ENCODE measurements at places on chromosomes 7 and 10.

GRCh38 chr10:91613411-91614187, 19.3 kb downstream of the PPP1R3C start:
- no peak for DNase-seq

- DNase-seq, result no peak
These were observed 230.4 kb downstream of the TMEM178B start for GRCh38 chr7:141304291-141304690.

GRCh38 chr10:5106553-5106952, 12.3 kb downstream of the AKR1C3 start:
- no peak for DNase-seq

GRCh38 chr10:62590306-62590705, 214.2 kb upstream of the ADO start:
- DNase-seq, result no peak

DNA sequence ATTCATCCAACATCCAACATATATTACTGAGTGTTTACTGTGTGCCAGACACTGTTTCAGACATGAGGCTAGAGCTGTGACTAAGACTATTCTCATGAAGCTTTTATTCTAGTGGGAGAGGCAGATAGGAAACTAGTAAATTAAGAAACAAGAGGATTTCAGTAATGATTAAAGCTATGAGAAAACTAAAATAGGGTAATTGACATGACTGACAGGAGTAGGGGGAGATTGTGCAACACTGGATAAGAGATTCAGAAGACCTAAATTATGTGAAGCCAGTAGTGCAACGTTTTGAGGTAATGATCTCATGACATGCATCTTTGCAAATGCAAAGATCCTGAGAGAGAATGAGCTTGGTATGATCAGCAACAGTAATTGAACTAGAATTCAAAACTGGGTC, 48.6 kb upstream of the MKLN1 start:
- no peak for DNase-seq

GRCh38 chr10:65341323-65341925, 1584.4 kb upstream of the LRRTM3 start:
- no peak for DNase-seq

- DNase-seq, result no peak
These were observed 314.2 kb downstream of the ADRA2A start for GRCh38 chr10:111390813-111391563.

GRCh38 chr7:46160861-46161260, 239.8 kb upstream of the IGFBP3 start:
- no peak for DNase-seq

GRCh38 chr7:2288503-2288902, 25.7 kb downstream of the SNX8 start:
- no peak for DNase-seq

- DNase-seq, result no peak
These were observed 21.1 kb downstream of the UNC5B start for GRCh38 chr10:71233482-71233892.

DNA sequence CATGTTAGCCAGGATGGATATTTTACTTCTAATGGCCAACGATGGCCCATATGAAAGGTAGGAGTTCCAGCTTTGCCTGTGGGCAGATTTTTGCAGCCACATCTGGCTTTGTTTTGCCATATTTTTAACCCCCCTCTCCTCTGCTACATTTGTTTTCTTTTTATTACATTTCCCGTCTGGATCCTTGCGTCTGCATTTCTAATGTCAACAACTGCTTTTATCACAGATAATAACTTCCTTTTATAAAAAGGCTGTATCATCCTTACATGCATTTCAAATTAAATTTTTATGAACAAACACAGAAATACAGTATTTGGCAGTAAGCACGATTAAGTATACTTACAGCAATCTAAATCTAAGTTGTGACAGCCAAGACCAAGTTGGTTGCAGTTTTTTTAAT, 156.0 kb downstream of the BAMBI start:
- no peak for DNase-seq

- no peak for DNase-seq
These were observed 18.4 kb downstream of the SPOCK2 start for GRCh38 chr10:72069751-72070526.

- no peak for DNase-seq
These were observed 14.8 kb downstream of the OGDH start for GRCh38 chr7:44621034-44621749.

DNA sequence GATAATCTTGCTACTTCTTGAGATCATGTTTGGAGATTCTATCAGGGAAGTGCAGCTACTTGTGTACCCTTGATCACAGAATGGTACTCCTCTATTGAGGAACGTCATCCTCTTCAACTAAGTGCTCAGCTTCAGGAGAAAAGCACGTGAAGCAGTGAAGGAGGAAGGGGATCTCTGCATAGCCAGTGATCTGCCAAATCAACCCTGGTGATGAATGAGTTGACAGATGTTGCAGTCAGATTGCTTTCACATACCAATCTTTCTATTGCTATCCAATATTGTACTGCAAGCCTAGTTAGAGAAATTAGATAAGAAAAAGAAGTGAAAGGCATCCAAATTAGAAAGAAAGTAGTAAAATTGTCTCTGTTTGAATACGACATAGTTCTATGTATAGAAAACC, 309.4 kb downstream of the TWIST1 start:
- no peak for DNase-seq

DNA sequence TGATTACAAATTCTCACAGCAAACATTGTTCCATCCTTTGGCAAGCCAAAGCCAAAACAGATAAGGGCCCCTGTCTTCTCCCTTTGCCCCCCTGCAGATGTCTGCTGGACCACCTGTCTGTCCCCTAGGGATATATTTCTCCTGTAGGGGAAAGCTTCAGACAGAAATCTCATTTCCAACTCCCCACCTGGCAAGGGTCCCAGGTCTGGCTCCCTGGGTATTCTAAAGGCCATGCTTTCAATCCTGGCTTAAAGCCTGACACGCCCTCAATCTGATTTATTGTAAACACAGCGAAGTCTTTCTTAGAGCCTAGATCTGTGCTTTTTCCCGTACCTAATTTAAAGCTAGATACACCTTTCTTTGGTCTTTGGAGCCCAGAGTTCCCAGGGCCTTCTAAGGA, 66.1 kb downstream of the KCNMA1 start:
- no peak for DNase-seq

DNA sequence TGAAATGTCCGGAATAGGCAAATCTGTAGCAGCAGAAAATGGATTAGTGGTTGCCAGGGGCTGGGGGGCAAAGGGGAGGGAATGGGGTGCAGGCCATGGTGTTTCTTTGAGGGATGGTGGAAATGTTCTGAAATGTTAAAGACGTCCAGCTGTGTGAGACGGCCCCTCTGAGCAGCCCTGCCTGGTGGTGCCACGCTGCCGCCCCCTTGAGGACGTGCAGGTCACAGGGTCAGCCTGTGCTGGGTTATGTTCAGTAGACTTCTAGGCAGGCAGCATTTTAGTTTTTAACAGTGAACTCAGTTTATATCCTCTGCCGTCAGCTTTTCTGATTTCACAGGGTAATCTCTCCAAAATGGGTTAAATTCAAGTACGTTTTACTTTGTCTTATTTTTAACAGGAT, 9.4 kb downstream of the NUB1 start:
- peak; percentile 44 for DNase-seq

- no peak for DNase-seq
These were observed 97.3 kb downstream of the DNAH11 start for GRCh38 chr7:21640105-21640504.

DNA sequence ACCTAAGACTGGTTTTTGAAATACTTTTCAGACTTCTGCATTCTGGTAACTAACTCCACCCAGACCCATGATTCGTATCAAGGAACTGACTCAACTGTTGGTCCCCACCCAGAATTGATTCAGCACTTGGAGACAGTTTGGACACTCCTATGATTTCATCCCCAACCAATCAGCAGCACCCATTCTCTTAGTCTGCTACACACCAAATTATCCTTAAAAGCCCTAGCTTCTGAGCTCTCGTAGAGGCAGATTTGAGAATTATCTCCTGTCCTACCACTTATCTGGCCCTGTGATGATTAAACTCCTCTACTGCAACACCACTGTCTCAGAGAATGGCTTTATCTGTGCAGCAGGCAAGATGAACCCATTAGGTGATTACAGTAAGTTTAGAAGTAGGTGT, 7.7 kb upstream of the GSTO1 start:
- DNase-seq, result no peak

DNA sequence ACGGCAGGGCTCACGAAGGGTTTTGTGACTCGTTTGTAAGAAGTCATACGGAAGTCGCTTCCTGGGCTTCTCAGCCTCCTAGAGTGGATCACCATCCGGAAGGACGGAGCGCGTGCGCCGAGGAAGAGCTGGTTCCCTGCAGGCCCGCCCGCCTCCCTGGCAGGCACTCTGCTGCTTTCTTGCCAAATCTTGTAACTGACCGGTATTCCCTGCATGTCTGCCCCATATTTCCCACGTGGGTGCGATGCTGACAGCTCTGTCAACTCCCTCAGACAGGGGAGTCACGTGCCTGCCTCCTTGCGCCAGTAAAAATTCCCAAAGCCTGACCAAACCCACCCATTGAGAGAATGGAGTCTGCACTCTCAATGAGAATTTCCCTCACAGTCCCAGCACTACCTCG, 12.7 kb downstream of the SHH start:
- no peak for DNase-seq

- no peak for DNase-seq
These were observed 13.5 kb downstream of the ATP5MK start for GRCh38 chr10:103382769-103383168.

DNA sequence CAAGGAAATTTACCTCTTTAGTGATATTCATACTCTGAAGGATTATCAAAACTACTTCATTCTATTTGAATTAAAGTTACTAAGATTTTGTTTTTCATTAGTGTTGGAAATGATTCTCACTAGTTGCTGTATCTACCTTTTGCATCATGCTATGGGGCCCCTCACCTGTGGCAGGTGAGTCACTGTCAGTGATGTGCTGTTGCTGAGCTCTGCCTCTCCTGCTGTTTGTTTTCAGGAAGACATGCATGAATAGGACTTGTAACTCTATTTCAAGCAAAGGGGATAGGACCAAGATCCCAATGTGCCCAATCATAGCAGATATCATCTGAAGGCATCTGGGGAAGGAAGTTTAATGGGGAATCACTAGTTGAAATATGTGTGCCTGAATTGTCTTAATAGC, 57.4 kb upstream of the AGR3 start:
- DNase-seq, result no peak

- DNase-seq, result no peak
These were observed 273.1 kb upstream of the KCND2 start for GRCh38 chr7:119999738-120000475.

GRCh38 chr7:39697483-39697882, 74.1 kb downstream of the RALA start:
- no peak for DNase-seq

- DNase-seq, result no peak
These were observed 5.7 kb downstream of the FAM221A start for GRCh38 chr7:23685731-23686130.

DNA sequence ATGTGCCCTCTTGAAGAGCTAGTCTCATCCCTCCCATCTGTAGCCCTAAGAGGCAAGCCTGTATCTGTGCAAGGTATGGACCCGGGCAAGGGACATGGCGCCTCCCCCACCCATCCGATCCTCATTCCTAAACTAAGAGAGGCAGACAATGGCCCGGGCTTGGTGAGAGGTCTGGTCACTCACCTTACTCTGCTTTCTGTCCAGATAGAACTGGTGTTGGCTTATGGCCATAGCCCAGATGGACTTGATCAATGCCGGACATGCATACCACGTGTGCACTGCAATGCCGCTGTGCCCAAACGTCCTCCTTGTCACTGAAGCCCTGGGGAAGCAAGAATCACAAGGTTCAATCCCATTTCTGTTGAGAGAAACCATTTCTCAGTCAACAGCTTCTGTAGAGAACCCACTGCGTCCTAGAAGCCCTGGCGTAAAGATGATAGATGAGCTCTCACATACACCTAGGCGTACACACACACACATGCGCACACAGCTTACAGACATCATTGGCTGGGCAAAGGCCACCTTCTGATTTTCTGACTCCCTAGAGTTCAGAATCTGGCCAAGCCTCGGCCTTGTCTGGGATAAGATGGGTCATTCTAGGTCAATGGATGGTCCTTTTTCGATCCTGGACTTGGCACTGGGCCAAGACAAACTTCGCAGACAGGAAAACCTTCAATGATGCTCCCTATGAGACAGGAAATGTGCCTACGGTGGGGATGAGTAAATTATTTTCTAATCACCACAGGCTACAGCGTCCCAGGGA, 114.6 kb downstream of the PRPF18 start:
- no peak for DNase-seq

DNA sequence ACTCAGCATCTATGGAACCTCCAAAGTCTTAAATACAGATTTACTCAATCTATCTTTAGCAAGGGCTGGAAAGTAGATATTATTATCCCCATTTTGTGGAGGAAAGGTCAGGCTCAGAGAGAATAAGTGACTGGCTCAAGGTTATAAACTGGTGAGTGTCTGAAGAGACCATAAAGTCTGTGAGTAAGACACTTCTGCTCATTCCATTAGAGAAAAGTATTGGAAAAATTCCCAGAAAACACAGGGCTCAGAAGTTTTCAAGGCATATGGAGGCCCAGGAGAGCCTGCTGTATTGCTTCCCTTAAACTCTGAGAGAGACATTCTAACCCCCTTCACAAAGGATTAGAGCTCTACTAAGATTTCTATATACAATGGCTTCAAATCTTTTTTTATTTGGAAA, 134.8 kb downstream of the PCDH15 start:
- DNase-seq, result no peak

- peak; percentile 87 for DNase-seq
These were observed 22.5 kb downstream of the GSTO2 start for GRCh38 chr10:104291439-104291951.

- DNase-seq, result no peak
These were observed 34.9 kb upstream of the TMEM248 start for GRCh38 chr7:66886152-66886551.

DNA sequence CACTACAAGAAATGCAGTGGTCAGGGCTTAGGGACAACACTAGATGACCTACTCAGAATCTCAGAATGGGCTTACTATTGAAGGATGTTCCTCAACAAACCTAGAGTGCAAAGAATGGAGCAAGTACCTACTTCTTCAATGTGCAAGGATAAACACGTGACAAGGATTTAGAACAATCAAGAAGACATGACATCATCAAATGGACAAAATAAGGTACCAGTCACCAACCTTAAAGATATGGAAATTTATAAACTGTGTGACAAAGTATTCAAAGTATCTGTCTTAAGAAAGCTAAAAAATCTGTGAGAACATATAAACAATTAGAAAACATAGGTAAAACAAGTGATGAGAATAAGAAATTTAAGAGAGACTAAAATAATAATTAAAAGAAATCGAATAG, 656.1 kb downstream of the ZWINT start:
- DNase-seq, result no peak

GRCh38 chr10:6786579-6787031, 206.5 kb upstream of the PRKCQ start:
- DNase-seq, result no peak

GRCh38 chr10:6201516-6201975, 1.2 kb upstream of the PFKFB3 start:
- peak; percentile 78 for DNase-seq

GRCh38 chr7:69927461-69927860, 329.2 kb downstream of the AUTS2 start:
- DNase-seq, result no peak
